SK-MEL-5 (cell line): ENCODE measurements at places on chromosomes 12 and 14. TPM values are rescaled to one million over a fixed set of nuclear protein-coding genes. Genes with fewer than 3 reads are reported as not detected.

OASL gene
- total RNA-seq: 0.26 and 0.35 TPM in 2 replicates

DNA sequence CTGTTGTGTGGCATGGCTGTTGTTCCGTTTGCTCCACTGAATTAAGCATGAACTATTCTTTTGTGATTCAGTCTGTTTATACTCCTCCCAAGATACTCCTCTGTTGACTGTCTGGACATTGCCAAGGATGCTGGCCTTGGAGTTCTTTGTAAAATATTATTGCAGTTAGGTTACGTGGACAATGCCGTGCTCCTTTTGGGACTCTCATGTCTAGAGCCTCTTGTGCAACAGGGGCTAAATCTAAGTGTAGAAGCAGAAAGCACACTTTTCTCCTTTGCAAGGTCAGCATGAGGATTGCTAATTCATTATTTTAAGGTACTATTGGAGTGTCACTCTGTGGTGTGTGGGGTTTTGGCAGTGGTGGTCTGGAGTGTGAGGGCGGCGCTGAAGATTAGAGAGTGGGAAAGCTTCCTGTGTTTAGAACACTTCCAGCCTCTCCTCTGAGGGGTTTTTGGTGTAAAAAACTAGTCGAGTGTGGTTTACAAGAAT is 125.4 kb downstream of the SAMD4A start:
- DNase-seq: no peak

DNA sequence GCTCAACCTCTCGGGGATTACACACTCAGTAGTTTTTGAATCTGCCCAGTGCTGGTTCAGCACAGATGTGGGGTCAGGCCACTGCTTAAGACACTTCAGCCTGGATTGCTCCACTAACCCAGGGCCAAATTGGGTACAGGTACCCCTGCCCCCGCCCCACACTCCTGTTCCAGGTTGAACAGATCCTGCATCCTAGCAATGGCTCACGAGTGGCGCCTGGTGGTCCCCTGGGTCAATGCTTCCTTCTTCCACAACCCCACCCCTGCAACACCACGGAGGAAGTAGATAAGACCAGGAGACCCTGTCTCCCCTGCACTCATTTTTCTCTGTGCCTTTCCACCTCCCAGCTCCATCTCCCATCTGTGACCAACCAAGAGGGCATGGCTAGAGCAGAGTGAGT is 108.4 kb downstream of the ESRRB start:
- peak; percentile 7 for DNase-seq

DNA sequence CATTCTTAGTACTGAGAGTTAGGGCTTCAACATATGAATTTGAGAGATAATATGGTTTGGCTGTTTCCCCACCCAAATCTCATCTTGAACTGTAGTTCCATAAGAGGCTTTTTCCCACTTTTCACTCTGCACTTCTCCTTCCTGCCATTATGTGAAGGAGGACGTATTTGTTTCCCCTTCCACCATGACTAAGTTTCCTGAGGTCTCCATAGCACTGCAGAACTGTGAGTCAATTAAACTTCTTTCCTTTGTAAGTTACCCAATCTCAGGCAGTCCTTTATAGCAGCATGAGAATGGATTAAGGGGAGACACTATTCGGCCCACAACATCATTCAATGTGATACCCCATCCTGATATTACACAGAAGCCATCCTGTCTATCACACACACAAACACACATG is 36.8 kb upstream of the ALG10B start:
- no peak for DNase-seq

DNA sequence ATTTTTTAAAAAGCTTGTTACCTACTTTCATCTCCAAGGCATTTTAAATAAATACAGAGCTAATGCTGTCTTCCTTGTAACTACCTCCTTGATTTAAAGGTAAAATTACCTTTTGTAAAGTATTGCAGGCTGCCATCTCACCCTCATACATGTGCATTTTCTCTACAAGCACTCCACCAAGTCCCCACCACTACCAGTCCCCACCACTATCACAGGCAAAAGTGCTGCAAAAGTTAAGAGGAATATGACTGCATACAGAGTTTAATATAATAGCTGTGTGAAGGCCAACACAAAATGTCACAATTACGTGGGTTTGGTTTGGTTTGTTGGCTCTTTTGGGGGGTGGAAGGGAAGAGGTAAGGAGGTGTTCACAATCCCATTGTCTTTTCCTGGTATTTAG is 9.6 kb downstream of the SIX1 start:
- no peak for DNase-seq

GRCh38 chr12:53381731-53382630 is 2.0 kb downstream of the SP1 start:
- peak; percentile 86 for DNase-seq

DNA sequence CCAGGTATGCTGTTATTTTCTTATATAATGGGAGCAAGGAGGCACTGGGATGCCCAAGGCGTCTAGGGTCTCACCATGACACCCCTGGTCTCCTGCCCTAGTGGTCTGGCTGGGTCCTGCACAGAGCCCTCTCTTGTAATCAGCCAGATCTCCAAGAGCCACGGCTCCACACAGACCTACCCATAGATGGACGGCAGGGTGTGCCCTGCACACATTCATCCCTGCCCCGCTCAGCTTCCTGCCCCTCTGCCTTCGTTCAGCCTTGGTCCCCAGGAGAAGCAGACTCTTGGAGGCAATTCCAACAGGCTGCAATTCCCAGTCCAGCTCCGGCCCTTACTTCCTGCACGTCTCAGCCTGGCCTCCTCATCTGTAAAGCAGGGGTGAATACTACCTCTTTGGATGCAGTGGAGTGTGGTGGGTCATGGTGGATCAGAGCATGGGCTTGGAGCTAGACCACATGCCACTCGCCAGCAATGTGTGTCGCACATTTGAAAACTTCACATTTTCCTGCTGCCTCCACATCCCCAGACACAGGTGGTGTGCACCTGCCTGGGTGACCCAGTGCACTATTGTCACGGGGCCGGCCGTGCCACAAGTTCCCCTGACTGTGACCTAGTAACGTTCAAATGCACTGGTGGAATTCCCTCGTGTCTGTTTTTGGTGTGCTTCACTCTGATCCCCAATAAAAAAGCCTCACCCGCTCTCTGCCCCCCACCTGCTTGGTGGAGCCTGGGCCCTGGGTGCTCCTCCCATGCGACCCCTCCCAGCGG is 171.1 kb upstream of the PRMT8 start:
- DNase-seq: peak; percentile 48

GRCh38 chr14:22567437-22567836 is 21.6 kb downstream of the DAD1 start:
- DNase-seq: no peak

GRCh38 chr12:40444174-40444573 is 219.4 kb downstream of the LRRK2 start:
- peak; percentile 98 for DNase-seq

PDE3A gene
- 29.0 and 30.5 TPM in 2 replicates for total RNA-seq

- no peak for DNase-seq
Observed at GRCh38 chr12:45351921-45352670, 136.2 kb downstream of the ANO6 start.

GPD1 gene
- total RNA-seq: 0.27 and 1.4 TPM in 2 replicates
